ENCODE measurements at places on chromosomes 5 and 9.
A peak's percentile ranks its signal among the peaks of the same experiment; 100 is the strongest.

DNA sequence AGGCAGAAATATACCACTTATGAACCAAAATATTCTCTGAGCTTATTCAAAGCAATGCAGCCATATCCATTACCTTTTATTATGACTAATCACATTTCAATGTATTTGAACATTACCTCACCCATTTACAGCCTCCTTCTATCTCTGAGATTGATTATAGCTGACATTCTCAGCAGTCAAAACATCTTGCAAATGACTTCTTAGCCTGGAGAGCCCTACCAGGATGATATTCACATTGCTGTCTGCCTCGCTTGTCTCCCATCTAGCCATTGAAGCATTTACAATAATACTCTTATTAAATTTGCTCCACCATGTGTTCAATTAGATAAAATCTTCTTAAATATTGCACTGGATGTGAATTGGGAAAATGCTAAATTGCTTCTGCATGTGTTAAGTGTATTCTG is 1879.9 kb upstream of the ACO1 start:
- DNase-seq = no peak

GRCh38 chr9:4691795-4692194 is 12.4 kb downstream of the CDC37L1 start:
- peak; percentile 60 for DNase-seq

GRCh38 chr5:119315516-119315949 is 40.3 kb upstream of the TNFAIP8 start:
- peak; percentile 32 for DNase-seq

GRCh38 chr5:115578657-115579056 is 23.6 kb downstream of the TICAM2 start:
- DNase-seq = no peak

- peak; percentile 63 for DNase-seq
These were observed 420.8 kb upstream of the GRAMD2B start for GRCh38 chr5:126002222-126002897.

DNA sequence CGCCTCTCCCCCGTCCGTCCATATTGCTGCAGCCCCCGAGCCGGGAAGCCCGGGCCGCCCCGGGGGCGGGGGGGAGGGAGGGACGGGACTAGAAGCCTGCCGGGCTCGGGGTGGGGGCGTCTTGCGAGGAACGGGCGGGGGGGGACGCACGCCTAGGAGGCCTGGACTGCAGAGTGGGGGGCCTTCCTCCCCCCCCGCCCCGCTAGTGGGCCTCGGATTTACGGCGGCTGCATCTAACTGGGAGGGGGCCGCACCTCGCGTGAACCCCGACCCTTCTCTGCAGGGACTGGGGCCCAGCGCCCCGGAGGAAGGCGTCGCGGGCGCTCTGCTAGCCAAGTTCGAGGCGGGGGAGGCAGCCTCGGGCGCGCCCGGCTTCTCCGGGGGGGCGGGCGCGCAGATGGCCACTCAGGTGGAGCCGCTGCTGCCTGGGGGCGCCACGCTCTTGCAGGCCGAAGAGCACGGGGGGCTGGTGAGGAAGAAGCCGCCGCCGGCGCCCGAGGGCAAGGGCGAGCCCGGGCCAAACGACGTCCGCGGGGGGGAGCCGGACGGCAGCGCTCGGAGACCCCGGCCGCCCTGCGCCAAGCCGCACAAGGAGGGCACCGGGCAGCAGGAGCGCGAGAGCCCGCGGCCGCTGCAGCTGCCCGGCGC is at the start of gene LARP1:
Gene LARP1, plus strand, starts transcription at position 17 of the 648 bp plus-strand sequence. Its CDS starts 381 bp downstream, at position 398.
- no peak for DNase-seq

DNA sequence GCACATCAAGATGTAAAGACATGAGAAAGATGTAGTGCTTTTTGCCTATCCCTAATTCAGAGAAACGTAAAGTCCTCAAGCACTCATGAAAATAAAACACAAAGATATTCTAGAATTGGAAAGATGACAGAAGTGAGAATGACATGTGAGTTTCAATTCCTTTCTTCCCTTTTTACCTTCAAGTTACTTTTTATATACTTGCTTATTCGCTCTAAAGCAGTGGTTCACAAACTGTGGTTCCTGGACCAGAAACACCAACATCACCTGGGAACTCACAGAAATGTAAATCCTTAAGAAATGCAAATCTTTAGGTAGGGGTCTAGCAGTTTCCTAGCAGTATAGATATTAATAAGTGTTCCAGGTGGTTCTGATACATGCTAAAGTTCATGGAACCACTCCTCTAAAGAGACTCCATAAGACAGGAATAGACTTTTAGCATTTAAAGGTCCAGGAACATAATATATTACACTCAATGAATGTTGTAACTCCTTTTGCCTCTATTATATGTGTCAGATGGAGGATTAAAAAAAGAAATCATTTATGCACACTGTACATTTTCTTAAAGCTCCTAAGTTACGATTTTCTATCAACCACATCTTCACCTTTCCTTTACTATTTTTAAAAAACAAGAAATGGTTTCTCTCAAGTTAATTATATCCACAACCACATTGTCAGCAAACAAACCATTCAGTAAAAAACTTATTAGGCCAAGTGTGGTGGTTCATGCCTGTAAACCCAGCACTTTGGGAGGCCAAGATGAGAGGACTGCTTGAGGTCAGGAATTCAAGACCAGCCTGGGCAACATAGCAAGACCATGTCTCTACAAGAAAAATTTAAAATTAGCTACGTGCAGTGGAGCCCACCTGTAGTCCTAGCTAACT is 39.9 kb downstream of the ERP44 start:
- no peak for DNase-seq

GRCh38 chr9:4301971-4302427 is 2.1 kb upstream of the GLIS3 start:
- peak; percentile 95 for DNase-seq

DNA sequence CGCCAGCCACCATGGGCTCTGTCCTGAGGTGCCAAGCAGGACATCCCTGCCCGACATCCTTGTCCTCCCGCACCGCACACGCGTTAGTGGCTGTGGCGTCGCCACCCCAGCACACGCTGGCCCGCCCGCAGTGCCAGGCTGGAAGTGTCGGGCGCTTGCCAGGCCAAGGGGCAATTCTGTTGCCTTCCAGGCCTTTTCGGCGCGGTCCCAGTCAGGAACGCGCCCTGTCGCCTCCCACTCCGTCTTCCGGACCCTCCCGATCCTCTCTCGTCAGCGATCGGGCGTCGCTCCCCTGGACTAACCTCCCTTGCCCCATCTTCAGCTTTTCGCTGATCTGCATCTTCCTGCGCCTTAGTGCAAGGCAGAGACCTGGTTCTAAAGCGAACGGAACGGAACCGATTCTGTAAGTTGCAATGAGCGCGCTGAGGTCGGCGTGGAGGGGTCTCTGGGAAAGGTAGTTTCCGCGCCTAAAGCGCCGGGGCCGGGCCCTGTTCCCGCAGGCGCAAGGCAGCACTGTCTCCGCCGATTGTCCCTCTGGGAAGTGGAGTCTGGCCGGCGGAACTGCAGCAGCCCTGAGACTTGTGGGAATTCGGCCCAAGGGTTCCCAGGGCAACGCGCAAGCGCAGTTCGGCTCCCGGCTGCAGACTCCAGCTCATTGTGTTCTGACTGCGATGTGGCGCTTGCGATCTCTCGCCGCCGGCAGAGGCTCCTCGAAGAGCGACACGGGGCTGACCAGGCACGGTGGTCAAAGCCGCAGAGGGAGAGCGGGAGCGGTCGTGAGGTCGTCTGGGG is at the start of gene ZNF454:
Gene ZNF454, plus strand, starts transcription at position 630 of the 792 bp plus-strand sequence. CDS start 1,594 bp downstream, outside the sequence.
- DNase-seq = peak; percentile 87

DNA sequence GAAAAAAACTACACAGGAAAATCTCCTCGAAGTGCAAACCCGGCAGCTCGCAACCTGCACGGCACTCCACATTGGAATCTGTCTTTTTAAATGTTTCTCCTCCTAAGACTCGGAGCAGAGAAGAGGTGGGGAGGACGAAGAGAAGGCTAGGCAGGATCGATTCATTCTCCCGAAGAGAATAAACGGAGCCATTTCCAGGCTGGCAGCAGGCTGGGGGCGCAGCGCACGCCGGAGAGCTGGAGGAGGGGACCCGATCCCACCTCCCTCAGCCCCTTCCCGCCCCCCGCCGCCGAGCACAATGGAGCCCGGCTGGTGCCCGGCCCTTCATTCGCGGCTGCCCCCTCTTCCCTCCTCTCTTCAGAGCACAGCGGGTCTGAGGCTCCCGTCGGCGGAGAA is 628 bp downstream of the HOMER1 start:
- no peak for DNase-seq

- no peak for DNase-seq
These were observed 26.2 kb upstream of the LMX1B start for GRCh38 chr9:126587187-126588185.

DNA sequence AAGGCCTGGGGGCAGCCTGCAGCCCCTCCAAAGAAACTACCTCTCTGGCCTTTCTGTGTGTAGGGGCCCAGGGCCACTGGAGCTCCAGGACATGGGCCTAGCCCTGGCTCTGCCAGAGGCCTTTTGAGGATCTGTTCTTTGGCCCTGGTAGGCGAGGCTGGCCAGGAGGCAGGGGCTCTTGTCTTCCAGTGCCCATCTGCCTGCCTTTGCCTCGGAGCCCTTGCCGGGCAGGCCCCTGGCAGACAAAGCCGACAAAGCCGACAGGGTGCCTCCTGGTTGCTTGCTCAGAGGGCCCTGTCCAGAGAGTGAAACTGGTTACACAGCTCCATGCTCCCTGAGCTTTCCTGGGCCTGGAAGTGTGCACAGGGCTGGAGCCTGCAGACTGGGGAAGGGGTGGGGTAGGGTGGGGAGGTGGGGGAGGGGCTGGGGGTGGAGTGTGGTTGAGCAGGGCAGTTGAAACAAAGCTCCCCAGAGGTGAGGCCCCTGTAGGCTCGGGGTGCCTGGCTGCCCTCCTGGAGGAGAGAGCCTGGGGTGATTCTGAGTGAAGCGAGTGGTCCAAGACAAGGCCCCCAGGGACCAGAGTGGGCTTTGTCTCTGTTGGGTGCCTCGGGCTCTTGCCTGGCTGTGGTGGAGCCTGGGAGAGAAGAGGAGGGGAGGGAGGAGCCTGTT is 29.3 kb downstream of the PTPA start:
- DNase-seq = peak; percentile 54

GRCh38 chr5:448766-449090 is 5.8 kb downstream of the EXOC3 start:
- no peak for DNase-seq

DNA sequence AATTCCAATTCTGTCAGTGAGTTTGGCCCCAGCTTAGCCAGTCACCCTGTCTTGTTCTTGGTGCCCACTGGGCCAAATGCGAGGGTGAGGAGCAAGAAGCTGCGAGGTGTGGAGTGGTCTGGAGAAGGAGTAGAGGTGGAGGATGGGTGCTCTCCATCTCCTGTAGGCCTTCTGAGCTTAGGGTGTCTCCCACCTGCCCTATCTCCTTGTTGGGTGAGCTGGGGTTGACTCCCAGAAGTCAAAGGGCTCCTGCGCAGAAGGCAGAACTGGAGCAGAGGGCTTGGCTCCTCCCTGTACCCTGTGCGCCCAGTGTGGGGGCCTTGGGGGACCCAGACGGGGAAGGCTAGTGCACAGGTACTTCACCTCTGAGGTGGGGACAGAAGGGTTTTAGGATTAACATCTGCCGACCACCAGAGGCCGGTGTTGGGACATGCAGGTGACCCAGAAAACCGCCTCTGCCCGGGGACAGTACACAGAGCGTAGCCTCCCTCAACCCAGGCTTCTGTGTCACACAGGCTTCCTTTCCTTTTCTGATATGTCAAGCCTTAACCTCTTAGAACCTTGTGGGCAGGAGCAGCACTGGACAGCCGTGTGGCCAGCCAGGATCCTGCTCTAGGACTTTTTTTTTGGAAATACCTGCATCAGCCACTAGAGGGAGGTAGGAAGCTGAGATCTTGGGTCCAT is 16.9 kb downstream of the IL5 start:
- peak; percentile 41 for DNase-seq

GRCh38 chr5:96778409-96778808 is 29.3 kb downstream of the ERAP1 start:
- no peak for DNase-seq

GRCh38 chr5:144742361-144742760 is 571.7 kb downstream of the KCTD16 start:
- no peak for DNase-seq

DNA sequence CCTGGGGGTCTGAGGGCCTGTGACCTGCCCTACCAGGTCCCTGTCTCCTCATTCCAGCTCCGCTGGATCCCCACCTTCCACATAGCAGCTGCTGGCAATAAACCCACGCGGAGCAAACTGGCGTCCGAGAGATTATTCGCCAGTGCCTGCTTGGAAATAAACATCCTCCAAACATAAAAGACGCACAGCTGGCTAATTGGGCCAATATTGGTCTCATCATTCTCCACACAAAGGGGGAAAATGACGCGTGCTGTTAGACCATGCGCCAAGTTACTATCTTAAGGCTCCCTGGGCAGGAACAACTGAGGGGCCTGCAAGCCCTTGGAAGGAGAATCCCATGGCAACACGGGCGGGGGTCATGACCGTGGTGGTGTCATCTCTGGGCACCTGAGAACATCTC is 73.3 kb upstream of the SARDH start:
- DNase-seq = no peak

- DNase-seq = no peak
These were observed 39.8 kb downstream of the GAPT start for GRCh38 chr5:58530942-58531490.

GRCh38 chr9:119639287-119639955 is 270.2 kb upstream of the BRINP1 start:
- DNase-seq = peak; percentile 20

DNA sequence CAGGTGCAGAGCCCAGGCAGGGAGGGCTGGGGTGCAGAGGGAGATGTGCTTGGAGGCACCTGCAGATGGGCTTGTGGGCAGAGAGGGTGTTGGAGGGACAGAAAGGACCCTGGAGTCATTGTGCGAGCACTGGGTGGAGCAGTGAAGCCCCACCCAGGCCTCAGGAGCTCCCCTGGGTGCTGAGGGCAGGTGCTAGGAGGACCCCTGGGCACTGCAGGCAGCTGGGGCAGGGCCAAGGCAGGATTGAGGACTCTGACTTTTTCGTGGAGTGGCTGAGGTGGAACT is 10.3 kb upstream of the SLC6A18 start:
- no peak for DNase-seq

DNA sequence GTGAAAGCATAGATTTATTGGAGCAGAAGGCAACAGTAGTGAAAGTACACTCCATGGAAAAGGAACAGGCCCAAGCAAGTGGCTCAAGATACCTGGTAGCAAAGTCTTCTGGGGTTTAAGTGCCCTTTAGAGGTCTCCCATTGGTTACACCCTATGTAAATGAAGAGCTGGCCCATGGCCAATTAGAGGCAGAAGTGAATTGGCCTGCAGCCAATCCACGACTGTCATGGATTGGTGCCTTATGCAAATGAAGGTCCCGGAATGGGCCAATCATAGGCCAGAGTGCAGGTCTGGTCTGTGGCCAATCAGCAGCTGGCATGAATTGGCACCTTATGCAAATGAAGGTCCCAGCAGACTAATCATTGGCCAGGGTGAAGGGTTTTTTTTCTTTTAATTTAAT is 64.2 kb upstream of the PCSK5 start:
- DNase-seq = no peak

DNA sequence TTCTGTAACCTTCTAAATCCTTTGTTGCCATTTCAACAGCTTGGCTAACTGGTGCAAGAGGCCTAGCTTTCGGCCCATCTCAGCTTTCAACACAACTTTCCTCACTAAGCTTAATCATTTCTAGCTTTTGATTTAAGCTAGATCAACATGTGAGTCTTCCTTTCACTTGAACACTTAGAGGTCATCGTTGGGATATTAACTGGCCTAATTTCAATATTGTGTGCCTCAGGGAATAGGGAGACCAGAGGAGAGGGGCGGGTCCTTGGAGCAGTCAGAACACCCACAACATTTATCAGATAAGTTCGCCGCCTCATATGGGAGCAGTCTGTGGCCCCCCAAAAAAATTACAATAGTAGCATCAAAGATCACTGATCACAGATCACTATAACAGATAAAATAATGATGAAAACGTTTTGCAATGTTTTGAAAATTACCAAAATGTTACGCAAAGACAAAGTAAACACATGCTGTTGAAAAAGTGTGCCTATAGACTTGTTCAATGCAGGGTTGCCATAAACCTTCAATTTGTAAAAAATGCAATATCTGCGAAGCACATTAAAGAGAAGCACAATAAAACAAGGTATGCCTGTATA is 66.8 kb upstream of the PCSK1 start:
- DNase-seq = no peak

All from AG10803 (cell line).